ENCODE measurements at places on chromosomes 1 and 21.
A peak's percentile ranks its signal among the peaks of the same experiment; 100 is the strongest.

- peak; percentile 14 for DNase-seq
Measured at GRCh38 chr1:87953732-87954344, 625.2 kb downstream of the LMO4 start.

DNA sequence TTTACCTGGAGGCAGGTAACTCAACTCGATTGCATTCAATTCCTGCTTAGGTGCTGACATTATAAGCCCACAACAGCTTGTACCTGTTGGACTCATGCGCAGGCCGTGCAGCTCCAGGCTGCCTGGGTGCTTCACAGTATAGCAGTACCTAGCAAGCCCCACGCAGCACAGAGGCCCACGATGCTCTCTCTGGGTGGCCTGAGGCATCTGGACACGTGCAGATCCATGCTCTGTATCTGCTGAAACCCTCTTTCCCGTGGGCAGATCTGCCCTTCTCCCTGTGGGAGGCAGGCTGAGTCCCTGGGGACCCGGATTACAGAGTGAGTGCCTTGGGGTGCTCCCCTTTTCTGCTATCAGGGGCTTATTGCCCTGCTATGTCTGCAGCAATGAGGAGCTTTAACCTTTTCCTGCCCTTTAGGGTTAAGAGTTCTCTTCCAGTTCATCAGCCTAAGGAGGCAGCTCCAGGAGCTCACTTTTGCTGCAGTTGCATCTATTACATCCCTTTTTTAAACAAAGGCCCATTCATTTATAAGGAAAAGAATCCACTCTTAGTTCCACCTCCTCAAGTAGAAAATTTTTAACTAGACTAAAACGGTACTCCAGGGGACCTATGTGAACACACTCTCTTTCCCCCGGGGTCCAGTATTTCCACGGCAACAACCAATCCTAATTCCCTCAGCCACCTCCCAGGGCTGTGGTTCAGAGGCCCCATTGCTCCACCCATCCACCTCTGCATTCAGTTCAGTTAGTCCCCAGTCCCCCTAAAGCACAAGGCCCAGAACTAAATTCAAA, 19.3 kb downstream of the ITPKB start:
- DNase-seq: no peak

DNA sequence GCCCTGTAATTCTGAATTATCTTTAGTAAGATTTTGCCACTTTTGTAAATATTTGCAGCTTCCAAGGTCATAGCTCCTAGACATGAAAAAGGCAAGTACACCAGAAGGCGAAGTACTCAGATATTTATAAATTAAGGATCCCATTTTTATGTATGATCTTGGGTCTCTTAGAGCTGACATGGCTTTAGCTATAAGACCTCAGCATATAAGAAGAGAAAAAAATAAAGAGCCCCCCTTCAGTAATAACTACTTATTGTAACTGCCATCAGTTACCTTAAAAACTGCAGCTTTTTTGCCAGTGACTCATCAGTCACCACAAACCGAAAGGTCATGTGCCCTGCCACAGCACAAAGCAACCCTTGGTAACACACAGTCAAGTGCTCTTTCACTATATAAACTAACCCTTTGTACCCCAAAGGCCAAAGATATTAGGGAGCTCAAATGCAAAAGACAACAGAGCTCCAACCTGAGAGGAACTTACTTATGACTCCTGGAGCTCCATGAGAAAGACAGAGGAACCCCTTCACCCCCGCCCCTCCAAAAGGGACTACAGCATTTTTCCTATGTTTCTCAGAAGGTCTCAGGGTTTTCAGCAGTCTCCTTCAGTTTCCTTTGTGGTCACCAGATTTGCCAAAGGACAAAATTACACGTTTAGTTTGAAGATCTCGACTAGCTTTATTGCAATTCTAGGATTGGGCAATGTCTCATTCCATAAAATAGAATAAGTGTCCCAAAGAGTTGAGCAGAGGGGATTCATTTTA, 219.8 kb upstream of the DUSP10 start:
- peak; percentile 49 for DNase-seq

DNA sequence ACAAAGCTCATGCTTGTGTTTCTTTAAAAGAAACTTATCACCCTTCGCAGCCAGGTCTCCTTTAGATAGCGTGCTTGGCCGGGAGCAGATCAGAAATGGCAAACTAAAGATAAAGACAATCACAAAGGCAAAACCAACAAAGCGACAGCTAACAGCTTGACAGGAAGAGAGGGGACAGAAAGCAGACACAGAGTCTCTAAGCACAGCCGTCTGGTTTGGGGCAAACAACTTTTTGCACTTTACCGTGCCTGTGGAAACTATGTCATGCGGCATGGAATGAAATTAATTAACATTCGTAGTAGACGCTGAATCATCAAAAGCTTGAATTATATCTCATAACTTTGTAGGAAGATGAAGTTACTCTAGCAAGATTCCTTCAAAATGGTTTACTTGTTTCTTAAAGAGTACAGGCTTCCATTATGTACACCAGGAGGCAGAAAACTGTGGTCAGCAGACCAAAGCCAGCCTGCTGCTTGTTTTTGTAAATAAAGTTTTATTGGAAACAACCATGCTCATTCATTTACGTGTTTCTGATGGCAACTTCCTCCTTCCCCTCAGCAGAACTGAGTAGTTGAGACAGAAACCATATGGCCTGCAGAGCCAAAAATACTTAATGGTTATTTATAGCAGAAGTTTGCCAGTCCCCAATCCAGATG, 183.2 kb downstream of the KIF26B start:
- DNase-seq: no peak

GRCh38 chr21:31176080-31176551, 137.8 kb upstream of the KRTAP19-8 start:
- no peak for DNase-seq

- DNase-seq: no peak
Measured at GRCh38 chr21:26061437-26061836, 109.1 kb downstream of the APP start.

GRCh38 chr1:68365709-68366382, 83.9 kb downstream of the RPE65 start:
- no peak for DNase-seq

GRCh38 chr1:205533748-205534443, 29.4 kb downstream of the CDK18 start:
- no peak for DNase-seq

- DNase-seq: no peak
Measured at GRCh38 chr21:43208561-43209332, 39.9 kb downstream of the CRYAA start.

DNA sequence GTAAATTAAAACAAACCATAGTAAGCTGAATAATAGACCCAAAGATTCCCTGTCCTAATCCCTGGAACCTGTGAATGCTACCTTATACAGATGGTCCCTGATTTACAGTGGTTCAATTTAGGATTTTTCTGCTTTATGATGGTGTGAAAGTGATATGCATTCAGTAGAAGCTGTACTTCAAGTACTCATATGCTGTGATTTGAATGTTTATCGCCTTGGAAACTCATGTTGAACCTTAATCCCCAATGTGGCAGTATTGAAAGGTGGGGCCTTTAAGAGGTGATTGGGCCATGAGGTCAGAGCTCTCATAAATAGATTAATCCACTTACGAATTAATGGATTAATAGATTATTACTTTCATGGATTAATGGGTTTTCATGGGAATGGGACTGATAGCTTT, 10.6 kb upstream of the RRP15 start:
- no peak for DNase-seq

DNA sequence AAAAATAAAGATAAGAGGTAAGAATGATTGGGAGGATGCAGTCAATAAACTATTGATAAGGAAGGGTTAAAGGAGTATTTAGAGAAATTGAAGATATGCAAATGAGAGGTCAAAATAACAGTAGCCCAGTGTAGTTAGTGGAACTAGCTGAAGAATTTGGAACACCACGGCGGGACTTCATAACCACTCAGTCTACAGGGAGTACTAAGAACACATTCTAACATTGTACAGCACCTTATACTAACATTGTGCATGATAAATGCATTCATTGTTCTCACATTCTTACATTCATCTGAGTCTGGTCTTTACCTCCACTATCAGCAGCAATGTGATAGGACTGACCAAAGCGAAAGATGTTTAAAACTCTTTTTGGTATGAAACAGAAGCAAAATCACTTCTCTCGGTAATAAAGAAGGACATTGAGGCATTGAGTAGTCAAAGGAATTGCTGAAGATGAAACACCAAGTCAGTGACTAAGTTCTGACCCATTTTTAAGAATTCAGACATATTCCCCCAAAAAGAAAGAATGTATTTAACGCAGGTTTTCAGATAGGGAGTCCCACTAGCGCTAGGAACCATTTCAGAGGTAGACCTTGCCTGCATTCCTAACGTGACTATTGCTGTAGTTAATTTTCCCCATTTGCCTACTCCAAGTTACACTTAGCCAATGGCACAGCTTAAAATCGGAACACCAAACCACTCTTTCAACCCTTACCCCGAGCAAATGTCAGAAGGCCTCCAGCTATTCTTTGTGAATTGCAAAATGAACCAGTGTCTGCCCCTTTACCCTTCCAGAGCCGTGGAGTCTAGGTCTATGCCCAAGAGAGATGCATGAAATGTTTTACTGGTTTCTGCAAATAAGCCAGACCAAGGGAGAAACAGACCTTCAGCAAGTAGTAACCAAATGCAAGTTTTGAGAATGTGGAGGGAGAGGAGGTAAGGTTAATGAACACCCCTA, 108.8 kb upstream of the IRF2BP2 start:
- DNase-seq: no peak

- no peak for DNase-seq
Measured at GRCh38 chr1:58765441-58765840, 18.4 kb downstream of the JUN start.

DNA sequence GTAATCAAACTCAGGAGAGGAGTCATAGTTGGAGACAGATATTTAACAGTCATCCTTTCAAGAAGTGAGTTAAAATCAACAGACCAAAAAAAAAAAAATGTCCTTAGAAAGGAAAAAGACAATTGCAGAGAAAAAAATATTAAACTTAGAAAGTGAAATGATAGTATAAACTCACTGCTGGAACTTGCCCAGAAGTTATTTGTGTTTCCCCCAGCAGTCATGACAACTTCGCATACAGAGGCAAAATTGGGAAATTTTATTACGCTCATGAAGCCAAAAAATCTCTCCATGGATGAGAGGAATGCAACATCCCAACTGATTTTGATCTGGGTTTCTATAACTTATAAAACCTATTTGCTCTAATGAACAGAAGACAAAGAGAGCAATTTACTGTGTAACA, 198.2 kb downstream of the LRRC7 start:
- DNase-seq: no peak

GRCh38 chr1:27928216-27928954, 6.4 kb upstream of the SMPDL3B start:
- no peak for DNase-seq

GRCh38 chr21:32991361-32991760, 34.4 kb upstream of the OLIG2 start:
- no peak for DNase-seq

DNA sequence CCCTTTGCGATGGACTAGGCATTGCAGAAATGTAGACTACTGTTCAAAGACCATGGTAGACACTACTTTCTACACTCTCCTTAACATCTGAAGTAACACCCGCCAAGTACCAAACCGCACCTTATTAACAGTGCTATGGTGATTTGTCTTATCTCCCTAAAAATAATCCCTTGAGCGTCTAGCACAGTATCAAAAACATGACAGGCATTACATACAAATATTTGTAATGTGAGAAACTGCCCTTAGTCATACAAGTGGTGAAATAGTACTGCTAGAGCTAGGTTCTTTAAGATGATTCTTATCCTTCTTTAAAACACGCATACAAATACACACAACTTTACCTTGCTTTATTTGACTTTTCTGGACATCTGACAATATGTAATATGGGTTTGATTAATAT, 27.2 kb downstream of the PUM1 start:
- no peak for DNase-seq

DNA sequence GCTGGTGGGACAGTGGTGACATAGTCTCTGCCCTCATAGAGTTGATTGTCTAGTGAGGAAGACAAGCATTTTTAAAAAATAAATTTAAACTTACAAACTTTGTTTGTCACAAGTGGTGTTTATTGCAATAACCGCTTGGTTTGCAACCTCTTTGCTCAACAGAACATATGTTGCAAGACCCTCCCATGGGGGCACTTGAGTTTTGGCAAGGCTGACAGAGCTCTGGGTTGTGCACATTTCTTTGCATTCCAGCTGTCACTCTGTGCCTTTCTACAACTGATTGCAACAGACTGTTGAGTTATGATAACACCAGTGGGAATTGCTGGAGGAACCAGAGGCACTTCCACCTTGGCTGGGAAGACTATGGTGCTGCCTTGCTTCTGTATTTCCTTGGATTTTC, 58.4 kb downstream of the LAMC2 start:
- DNase-seq: no peak

- DNase-seq: no peak
Measured at GRCh38 chr1:243482141-243483022, 226.5 kb downstream of the SDCCAG8 start.

GRCh38 chr1:24315391-24315790, 3.8 kb upstream of the GRHL3 start:
- no peak for DNase-seq

- DNase-seq: no peak
Measured at GRCh38 chr1:218242171-218242570, 42.9 kb upstream of the RRP15 start.

- DNase-seq: no peak
Measured at GRCh38 chr1:155070158-155070621, 6.7 kb downstream of the EFNA4 start.

DNA sequence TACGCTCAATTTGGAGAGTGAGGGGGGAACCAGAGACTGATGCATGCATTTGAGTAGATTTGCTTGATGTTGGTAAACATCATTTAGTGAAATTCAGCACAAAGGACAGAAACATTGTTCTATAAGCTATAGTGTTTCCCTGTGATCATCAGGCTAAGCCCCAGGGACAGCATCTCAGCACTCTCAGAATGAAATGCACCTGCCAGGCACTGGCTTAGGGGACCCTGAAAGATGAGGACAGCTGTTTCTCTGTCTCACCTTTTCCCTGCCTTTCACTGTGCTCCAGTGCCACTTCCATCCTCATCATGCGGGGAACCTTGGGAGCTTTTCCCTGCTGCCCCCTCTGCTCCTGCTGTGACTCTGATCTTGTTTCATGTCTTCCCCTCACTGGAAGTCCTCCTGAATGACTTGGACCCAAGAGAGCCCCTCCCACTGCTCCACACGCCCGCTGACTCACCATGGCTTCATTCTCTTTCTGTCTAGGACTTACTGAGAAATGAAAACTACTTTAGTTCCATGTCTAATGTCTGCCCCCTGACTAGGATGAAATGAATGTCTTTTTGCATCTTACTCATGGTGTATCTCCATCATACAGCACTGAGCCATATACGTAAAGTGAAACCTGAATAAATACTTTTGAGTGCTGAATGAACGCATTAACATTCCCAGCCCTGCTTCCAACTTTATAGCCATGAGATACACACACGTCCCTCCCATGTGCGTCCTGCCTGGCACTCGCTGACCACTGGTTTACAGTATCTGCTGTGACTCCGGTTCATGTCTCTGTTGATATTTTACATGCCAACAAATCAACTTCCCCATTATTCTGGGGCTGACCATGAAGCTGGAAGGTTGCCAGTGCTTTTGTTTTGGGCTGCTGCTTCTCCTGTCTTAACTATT, 182.0 kb downstream of the PCP4 start:
- no peak for DNase-seq

- DNase-seq: no peak
Measured at GRCh38 chr1:113388017-113388620, 2.2 kb upstream of the MAGI3 start.

GRCh38 chr21:45041351-45041805, 33.0 kb upstream of the ADARB1 start:
- no peak for DNase-seq
